Stimulated activated CD8-positive, alpha-beta memory T cell treated with anti-CD3 and anti-CD28 coated beads, Interleukin-4, amount 100 ng/mL, for 4 hours (primary cell): ENCODE measurements at places on chromosomes 5 and 9.

DNA sequence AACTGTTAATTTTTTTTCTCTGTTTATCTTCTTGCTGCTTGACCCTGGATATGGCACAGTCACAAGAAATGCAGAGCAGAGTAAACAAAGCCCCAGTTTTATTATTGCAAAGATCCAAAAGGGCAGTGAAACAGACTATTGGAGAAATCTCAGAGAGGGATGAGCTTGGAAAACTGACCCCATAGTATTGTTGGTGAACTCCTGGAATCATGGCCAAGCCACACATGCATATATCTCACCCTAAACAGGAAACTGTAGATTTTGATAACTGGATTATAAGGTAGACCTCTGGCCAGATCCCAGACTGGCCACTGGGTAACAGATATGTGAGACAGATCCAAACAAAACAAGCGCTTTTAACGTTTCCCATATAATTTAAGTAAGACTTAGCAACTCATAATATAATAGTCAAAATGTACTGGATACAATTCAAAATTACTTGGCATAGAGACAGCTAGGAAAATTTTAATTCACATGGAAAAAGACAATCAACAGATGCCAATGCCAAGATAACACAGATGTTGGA lies 263.5 kb upstream of the SEMA6A start:
- DNase-seq = no peak

GRCh38 chr9:10148796-10149195 lies 464.0 kb downstream of the PTPRD start:
- DNase-seq = no peak

- no peak for DNase-seq
Observed at GRCh38 chr5:94793816-94794198, 175.3 kb downstream of the SLF1 start.

DNA sequence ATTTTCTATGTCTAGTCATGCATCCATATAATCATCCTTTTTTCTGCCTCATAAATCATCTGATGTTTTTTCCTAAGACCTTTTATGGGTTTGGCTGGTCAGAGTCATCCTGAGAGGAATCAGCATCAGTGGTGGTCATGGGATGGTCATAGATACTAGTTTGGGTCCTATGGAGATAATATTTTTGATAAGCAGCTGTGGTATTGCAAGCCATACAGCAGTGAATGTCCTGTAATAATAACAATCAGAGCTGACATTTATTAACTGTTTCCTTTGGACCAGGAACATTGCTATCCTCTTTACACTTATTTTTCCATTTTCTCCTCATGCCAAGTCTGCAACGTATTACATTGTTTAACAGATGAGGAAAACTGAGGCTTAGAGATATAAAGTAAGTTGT lies 83.1 kb downstream of the TEX10 start:
- no peak for DNase-seq

DNA sequence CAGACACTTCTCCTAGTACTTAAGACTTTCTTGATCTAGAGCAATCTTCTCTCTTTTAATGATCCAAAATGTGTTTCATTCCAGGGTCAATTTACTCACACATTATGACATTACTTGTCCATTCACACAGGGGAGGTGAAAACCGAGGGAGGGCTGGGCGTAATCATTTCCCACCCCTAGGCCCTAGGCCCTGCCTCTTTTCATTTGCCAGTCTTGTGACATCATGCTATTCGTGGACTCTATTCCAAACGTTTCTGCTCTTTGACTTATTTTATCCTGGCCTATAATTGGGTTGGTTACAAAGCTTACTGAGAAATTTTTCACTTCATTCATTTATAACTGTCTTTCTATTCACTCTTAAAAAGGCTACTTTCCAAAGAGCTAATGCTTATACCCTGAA lies 2.4 kb downstream of the DCAF12 start:
- DNase-seq = no peak

DNA sequence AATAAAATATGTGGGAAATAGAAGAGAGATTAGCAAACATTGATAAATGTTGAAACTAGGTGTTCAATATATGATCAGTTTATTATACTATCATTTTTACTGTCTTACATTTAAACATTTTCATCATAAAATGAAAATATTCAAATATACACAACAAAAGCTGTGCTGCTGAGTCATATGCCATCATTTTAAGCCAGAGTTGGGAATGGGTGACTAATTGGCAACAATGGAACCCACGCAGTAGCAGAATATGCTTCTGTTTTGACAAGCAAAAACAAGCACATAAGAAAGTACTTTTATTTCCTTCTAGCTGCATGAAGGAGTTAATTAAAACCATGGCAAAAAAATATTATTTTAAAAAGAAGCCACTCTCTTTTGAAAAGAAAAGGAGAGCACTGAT lies 340.0 kb upstream of the EDIL3 start:
- no peak for DNase-seq

- DNase-seq = no peak
Observed at GRCh38 chr5:133489632-133490031, 122.7 kb downstream of the FSTL4 start.
